B cell (primary cell): ENCODE measurements at places on chromosomes 13 and 19. TPM values are rescaled to one million over a fixed set of nuclear protein-coding genes. Genes with fewer than 3 reads are reported as not detected.

DNA sequence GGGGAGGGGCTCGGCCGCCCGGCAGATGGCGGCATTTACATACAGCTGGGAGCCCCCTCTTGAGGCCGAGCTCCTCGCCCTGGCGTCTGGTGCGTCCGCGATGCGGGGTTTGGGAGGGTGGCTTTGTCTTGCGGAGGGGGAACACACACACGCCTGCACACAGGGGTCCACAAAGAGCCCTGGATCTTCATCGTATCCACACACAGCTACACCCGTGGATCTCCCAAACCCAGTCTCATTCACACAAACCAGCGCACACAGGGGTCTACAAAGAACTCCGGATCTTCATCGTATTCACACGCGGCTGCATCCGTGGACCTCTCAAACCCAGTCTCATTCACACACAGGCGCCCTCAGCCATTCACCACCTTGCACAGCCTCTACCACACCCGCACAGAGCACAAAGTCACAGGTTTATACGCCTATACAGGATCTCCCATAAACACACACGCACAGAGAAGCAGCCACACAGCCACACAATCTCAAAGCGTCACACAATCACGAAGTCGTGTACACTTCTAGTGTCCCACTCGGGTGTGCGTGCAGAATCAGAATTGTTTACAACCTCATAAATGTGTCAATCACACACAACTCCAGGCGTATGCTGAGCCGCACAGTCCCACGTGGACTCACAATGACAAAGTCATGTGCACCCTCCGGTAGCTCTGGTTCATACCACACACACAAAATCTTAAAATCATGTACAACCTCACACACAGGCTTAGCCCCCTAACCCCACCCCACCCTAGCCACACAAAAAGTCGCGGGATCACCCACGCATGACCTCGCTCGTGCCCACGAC is 550 bp upstream of the DLL3 start:
- H3K36me3 ChIP-seq = no peaks in the 10 kb centered on the region
- H3K27me3 ChIP-seq = peaks cover 6% of the 10 kb centered on the region
- H3K4me1 ChIP-seq = peaks cover 30% of the 10 kb centered on the region
- H3K4me3 ChIP-seq = peak overlapping the region; percentile 65

- no peak overlapping the region for H3K27ac ChIP-seq
- no peak for DNase-seq
- no peaks in the 10 kb centered on the region for H3K36me3 ChIP-seq
- no peaks in the 10 kb centered on the region for H3K27me3 ChIP-seq
Observed at GRCh38 chr13:20654156-20654555, 49.3 kb upstream of the IL17D start.

- H3K27ac ChIP-seq = no peak overlapping the region
- peaks cover 3% of the 10 kb centered on the region for H3K4me1 ChIP-seq
- no peaks in the 10 kb centered on the region for H3K36me3 ChIP-seq
- H3K27me3 ChIP-seq = peaks cover 19% of the 10 kb centered on the region
Observed at GRCh38 chr19:38977445-38978325, 2.1 kb upstream of the FBXO17 start.

ADGRE1 gene
- total RNA-seq = 0.24 TPM in 1 of 2 replicates, not detected in the other

ATP4A gene
- total RNA-seq = not detected in 2 replicates

GRCh38 chr19:46818812-46819211 is 30.4 kb upstream of the SLC1A5 start:
- no peak for DNase-seq
- H3K27ac ChIP-seq = no peak overlapping the region
- H3K27me3 ChIP-seq = no peaks in the 10 kb centered on the region
- no peaks in the 10 kb centered on the region for H3K36me3 ChIP-seq
- H3K4me1 ChIP-seq = peaks cover 51% of the 10 kb centered on the region

DNA sequence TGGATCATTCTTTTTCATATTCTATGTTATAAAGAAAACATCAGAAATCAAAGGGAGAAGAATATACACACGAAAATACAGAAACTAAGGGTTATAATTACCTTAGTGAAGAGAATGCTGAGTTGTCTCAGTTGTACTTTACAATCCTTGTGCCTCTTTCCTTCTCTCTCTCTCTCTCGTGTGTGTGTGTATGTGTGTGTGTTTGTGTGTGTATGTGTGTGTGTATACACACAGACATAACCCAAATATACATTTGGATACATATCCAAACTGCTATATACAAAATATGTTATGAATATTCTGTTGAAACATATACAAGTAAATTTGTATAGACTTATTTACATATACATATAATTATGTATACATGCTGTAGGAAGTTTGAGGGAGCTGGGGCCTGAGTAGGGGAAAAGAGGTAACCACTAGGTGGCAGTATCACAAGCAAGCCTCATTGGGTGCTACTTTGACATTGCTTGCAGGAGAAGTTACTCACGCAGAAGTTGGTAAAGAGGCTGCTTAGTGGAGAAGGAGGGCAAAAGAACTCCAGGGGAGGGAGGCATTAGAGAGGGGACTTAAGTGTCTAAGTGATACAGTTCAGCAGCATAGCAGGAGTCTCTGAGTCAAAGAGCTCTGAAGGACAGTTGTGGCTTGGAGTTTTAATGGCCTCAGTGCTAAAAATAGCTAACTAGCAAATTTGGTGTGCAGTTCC is 465.1 kb upstream of the PCDH20 start:
- no peaks in the 10 kb centered on the region for H3K4me1 ChIP-seq
- DNase-seq = no peak

GRCh38 chr13:70889163-70889562 is 780.9 kb upstream of the KLHL1 start:
- H3K4me3 ChIP-seq = no peak overlapping the region
- no peak for DNase-seq
- H3K4me1 ChIP-seq = no peaks in the 10 kb centered on the region
- no peak overlapping the region for H3K27ac ChIP-seq
- no peaks in the 10 kb centered on the region for H3K36me3 ChIP-seq

- H3K36me3 ChIP-seq = no peaks in the 10 kb centered on the region
- DNase-seq = peak; percentile 84
- no peak overlapping the region for H3K4me3 ChIP-seq
- H3K27ac ChIP-seq = no peak overlapping the region
- H3K4me1 ChIP-seq = peaks cover 6% of the 10 kb centered on the region
Observed at GRCh38 chr19:47436712-47437401, 17.5 kb upstream of the MEIS3 start.

GRCh38 chr13:99421758-99422585 is 79.3 kb upstream of the TM9SF2 start:
- no peak overlapping the region for H3K4me3 ChIP-seq
- no peaks in the 10 kb centered on the region for H3K36me3 ChIP-seq
- DNase-seq = peak; percentile 52

CYP2B6 gene
- not detected in 2 replicates for total RNA-seq

SYCN gene
- not detected in 2 replicates for total RNA-seq

DNA sequence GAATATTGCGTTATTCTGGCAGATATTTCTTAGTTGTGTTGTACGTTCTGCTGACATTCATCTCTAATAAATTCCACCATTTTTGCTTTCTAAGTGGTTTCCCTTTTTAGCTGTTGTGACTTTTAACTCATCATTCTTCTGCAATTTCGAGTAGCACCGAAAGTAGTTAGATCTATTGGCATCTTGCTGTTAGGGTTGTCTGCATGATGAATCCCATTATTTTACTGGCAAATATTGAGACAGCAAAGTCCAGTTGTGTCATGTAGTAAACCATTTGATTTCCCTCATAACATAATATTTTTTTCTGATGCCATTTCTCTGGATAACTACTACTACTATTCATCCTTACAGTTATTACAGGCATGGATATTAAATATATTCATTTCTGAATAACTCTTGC is 143.9 kb downstream of the SLITRK1 start:
- no peaks in the 10 kb centered on the region for H3K4me1 ChIP-seq
- no peaks in the 10 kb centered on the region for H3K27me3 ChIP-seq
- no peak overlapping the region for H3K27ac ChIP-seq
- no peaks in the 10 kb centered on the region for H3K36me3 ChIP-seq
- DNase-seq = no peak

GRCh38 chr13:107170270-107170931 is 602.5 kb upstream of the ARGLU1 start:
- no peaks in the 10 kb centered on the region for H3K36me3 ChIP-seq
- no peak for DNase-seq
- no peaks in the 10 kb centered on the region for H3K27me3 ChIP-seq
- H3K4me1 ChIP-seq = no peaks in the 10 kb centered on the region
- H3K4me3 ChIP-seq = no peak overlapping the region

SIGLEC5 gene
- 0.84 and 2.1 TPM in 2 replicates for total RNA-seq

DNA sequence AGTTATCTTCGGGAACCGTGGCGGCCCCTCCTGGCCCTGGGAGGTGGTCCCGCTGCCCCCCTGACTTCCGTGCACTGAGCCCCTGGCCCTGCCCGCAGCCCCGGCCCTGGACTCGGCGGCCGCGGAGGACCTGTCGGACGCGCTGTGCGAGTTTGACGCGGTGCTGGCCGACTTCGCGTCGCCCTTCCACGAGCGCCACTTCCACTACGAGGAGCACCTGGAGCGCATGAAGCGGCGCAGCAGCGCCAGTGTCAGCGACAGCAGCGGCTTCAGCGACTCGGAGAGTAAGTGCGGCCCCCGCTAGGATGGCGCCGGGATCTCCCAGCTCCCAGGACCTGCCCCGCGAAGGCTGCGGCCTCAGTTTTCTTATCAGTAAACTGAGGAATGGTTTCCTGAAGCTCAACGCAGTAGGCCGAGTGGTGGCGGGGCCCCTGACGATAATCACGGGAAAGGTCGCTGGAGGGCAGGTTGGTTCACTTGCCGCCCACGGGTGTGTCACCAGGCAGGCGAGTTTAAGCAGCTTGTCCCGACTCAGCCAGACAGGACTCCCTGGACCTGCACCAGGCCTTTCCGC is 924 bp downstream of the RGCC start:
- peak; percentile 70 for DNase-seq
- H3K4me3 ChIP-seq = peak overlapping the region; percentile 42
- H3K36me3 ChIP-seq = no peaks in the 10 kb centered on the region
- H3K27me3 ChIP-seq = no peaks in the 10 kb centered on the region
- H3K27ac ChIP-seq = peak overlapping the region; percentile 49

DNA sequence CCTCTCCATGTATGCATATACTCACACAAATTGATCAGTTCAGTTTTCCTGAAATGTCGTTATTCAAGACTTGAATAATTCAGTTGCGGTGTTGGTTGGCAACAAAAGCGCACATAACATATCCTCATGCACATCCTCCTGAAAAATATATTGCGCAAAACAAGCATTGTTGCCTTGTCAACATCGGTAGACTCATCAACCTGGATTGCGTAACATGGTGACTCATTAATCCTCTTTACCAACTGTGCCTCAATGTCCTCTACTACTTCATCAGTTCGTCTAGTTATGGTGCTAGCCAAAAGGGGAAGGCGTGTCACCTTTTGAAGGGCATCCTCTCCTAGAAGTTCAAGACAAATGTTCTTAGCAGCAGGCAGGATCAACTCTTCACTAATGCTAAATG is 357.7 kb downstream of the LMO7 start:
- no peaks in the 10 kb centered on the region for H3K4me1 ChIP-seq
- no peak for DNase-seq
- H3K4me3 ChIP-seq = no peak overlapping the region
- no peak overlapping the region for H3K27ac ChIP-seq
- no peaks in the 10 kb centered on the region for H3K36me3 ChIP-seq

TMPRSS9 gene
- total RNA-seq = 0.15 TPM in 1 of 2 replicates, not detected in the other

- H3K36me3 ChIP-seq = no peaks in the 10 kb centered on the region
- no peaks in the 10 kb centered on the region for H3K27me3 ChIP-seq
- DNase-seq = no peak
- peaks cover 16% of the 10 kb centered on the region for H3K4me1 ChIP-seq
- peak overlapping the region; percentile 32 for H3K27ac ChIP-seq
- no peak overlapping the region for H3K4me3 ChIP-seq
Observed at GRCh38 chr19:54142166-54142780, 4.7 kb downstream of the CNOT3 start.

MBD3L2 gene
- total RNA-seq = not detected in 2 replicates

VAV1 gene
- total RNA-seq = 98.8 and 104 TPM in 2 replicates

GRCh38 chr13:97570442-97570841 is 136.5 kb downstream of the RAP2A start:
- no peak overlapping the region for H3K27ac ChIP-seq
- DNase-seq = no peak
- H3K36me3 ChIP-seq = no peaks in the 10 kb centered on the region
- H3K4me1 ChIP-seq = no peaks in the 10 kb centered on the region
- peaks cover 2% of the 10 kb centered on the region for H3K27me3 ChIP-seq
- no peak overlapping the region for H3K4me3 ChIP-seq

CD37 gene
- 1,880 and 1,998 TPM in 2 replicates for total RNA-seq

DNA sequence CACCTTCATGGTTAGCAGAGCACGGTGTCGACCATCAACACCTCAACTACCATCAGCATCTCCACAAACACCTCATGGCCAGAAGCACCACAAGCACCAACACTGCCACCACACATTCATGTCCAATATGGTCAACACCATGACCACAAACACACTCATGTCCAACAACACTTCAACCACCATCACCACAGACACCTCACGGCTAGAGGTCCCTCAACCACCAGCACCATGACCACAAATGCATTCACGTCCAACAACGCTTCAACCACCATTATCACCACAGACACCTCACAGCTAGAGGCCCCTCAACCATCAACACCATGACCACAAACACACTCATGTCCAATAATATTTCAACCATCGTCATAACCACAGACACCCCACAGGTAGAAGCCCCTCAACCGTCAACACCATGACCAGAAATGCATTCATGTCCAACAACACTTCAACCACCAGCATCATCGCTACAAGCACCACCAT is 10.2 kb downstream of the TRAPPC5 start:
- peak overlapping the region; percentile 44 for H3K27ac ChIP-seq
- no peaks in the 10 kb centered on the region for H3K27me3 ChIP-seq
- H3K4me1 ChIP-seq = peaks cover 52% of the 10 kb centered on the region
- DNase-seq = peak; percentile 16

DNA sequence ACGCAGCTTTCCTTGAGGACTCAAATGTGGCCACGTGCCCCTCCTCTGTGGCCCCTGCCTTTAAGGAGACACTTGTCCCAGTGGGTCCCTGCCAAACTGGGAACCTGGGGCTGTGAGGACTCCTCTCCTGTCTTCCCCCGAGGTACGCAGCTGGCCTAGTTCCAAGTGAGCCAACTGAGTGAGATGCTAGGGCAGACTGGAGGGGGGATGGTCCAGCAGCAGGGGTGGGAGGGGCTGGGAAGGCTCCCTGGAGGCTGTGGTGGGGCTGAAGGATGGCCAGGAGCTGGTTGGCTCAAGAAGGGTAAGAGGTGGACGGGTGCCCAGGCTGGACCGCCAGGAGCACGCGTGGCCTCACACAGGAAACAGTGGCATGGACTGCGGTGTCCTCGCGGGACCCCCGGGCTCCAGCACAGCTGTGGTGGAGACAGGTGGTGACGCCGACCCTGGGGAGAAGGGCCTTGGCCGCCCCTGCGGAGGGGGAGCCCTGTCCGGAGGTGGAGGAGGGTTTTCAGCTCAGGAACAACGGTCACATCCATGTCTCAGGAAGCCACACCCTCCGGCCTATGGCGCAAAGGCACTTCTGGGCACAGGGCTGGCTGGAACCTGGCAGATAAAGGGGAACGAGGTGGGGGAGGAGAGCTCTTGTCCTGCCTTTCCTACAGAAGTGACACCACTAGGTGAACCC is 45.8 kb downstream of the MLLT1 start:
- DNase-seq = no peak
- no peaks in the 10 kb centered on the region for H3K36me3 ChIP-seq
- H3K4me3 ChIP-seq = no peak overlapping the region
- no peak overlapping the region for H3K27ac ChIP-seq
